ENCODE measurements at places on chromosomes 12 and 14.

DNA sequence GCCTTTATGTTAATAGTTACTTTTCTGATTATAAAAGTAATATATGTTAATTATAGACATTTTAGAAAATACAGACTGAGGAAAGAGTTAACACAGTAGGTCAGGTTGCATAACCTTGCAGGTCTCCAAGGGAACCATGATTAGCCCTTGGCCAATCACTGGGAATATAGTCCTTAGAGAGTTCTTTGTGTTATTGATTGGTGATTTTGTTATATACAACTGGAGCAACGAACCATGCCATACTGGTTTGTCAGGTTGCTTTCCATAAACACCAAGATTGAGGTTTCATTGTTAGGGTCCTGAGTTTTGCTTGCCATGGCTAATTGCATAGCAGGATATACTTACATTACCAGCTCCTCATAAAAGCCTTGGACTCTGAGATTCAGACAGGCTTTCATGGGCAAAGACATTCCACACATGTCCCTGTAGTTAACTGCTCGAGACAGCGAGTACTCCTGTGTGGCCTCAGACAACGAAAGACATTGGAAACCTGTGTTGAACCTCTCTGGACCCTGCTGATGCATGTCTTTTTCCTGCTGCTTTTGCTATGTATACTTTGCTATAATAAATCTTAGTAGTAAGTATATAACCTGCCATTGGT, 33.7 kb downstream of the MAPK1IP1L start:
- DNase-seq, result no peak

GRCh38 chr12:946631-947030, 2.9 kb downstream of the RAD52 start:
- DNase-seq, result no peak

DNA sequence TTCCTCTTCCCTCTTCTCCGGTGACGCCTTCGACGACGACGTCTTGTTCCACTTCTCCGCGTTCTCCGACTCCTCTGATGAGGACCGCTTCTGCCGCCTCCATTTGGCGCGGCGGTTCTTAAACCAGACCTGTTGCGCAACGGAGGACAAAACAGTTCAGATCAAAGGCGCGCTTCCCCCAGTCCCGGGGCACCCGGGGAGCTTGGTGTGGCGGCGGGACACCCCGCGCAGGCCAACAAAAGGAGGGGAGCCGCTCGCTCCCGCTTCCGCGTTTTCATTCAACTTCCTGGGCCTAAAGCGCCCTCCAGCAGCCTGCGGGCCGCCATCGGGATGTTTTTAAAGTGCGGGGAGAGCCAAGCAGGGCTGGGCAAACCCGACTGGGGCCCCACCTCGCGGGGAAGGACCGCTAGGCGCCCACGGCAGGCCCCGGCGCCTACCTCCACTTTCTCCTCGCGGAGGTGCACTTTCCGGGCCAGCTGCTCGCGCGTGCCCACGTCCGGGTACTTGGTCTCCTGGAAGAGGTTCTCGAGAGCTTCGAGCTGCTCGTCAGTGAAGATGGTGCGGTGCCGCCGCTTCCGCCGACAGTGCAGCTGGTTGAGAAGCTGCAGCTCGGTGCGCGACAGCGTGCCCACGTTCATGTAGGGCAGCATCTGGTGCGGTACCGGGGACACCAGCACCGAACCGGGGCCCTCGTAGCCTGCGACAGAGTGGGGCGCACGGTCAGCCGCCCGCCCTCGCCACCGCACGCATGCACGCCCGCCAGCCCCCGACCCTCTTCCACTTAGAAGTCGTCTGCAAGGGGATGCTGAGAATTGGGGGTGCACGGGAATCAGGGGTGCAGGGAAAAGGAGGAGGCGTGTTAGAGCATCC, 1.2 kb downstream of the GSC start:
- peak; percentile 7 for DNase-seq

- DNase-seq, result no peak
Measured at GRCh38 chr12:109612975-109613502, 39.4 kb downstream of the MVK start.

GRCh38 chr12:104722601-104723534, 235.2 kb downstream of the SLC41A2 start:
- DNase-seq, result no peak

DNA sequence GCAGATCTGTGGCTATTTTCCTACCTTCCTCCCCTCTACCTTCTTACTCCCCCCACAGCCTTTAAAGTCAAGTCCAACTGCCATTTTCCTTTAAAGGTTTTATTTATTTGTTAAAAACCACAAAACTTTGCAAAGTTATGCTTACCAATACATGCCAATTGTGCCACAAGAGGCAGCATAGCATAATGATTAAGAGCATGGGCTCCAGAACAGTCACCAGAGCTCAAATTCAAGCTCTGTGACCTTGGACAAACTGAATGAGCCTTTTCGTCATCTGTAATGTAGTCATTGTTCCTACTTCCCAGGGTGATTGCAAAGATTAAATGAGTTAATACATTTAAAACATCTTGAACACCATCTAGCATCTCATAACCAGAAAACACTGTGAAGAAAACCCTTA, 13.0 kb upstream of the FMNL3 start:
- DNase-seq, result no peak

DNA sequence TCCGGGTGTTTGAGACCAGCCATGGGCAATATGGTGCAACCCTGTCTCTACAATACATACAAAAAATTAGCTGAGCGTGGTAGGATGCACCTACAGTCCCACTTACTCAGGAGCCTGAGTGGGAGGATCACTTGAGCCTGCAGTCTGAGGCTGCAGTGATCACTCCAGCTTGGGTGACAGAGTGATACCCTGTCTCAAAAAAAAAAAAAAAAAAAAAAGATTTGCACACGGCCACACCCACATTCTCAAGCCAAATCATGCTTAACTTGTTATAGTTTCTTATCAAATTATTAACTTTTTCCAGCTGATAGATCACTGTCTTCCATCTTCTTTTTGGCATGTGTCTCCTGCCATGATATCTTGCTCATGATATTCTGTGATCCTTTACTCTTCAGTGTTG, 6.8 kb downstream of the DRAM1 start:
- DNase-seq, result no peak

DNA sequence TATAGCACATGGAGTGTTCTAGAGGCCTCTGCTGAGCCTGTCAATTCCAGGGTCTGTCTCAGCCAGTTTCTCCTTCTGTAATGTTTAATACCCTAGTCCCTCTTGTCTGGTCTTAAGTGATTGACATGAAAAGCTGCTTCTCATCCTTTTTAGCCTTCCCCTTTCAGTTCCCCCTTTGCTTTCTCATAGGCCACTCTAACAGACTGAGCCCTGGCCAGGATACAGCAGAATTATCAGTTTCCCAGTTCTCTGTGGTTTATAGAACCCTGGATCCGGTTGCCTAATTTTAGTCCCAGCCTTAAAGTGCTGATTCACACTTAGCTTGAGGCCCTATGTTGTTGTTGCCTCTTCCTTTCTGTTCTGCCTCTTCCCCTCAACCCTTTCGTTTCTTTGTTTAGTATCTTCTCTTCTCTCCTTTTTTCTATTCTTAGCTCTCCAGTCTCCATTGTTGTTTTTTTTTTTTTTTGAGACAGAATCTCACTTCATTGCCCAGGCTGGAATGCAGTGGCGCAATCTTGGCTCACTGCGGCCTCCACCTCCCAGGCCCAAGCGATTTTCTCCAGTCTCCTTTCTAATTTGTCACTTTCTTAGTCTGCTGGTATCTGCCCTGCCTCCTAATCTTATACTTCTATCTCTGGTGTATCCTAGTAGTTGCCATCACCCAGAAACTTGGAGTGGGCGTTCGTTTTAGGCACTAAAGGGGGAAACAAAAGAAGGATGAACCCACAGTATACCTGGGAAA, 2.9 kb upstream of the BIN2 start:
- DNase-seq, result peak; percentile 37

- no peak for DNase-seq
Measured at GRCh38 chr12:119079530-119079929, 98.2 kb downstream of the SRRM4 start.

DNA sequence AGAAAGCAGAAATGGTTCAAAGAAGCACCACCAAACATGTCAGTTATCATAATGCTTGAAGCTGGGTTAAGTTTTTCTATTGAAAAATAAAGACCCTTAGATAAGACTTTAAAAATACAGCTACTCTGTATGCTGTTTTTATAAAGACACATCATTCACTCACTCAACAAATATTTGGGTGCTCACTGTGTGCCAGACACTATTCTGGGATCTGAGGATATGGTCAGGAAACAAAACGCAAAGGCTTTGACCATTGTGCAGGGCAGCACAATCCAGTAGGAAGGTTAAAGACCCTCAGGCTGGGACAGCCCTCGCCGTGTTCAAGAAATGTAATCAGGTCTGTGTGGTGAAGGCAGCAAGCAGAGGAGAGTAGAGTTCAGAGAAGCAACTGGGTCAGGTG, 38.0 kb upstream of the DPY19L2 start:
- no peak for DNase-seq

DNA sequence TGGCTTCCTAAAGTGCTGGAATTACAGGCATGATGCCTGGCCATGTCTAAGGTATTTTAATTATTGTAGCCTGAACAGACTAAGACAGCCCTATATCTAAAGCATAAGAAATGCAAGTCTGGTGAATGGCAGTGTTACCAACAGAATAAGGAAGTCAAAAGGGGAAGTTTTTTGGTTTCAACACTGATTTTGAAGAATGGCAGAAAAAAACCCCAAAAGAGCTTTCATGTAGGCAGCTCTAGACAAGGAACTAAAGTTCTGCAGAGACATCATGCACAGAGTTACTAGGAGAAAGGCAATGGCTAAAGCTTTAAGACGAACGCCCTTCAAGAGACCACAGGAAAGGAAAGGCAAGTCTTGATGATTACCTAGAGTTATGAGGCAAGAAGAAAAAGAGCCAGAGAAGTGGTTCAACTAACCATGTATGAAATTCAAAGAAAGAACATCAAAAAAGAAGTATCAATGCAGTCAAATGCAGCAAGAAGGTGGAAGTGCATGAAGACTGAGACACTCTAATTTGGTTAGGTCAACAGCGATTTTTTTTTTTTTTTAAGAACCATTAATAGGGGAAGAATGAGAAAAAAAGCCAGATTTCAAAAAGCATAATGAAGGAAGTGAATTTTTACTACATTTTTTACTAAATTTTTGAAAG, 50.8 kb downstream of the RPS6KA5 start:
- peak; percentile 17 for DNase-seq

- no peak for DNase-seq
Measured at GRCh38 chr12:113420996-113421595, 1.1 kb upstream of the SDSL start.

Data from CD4-positive, alpha-beta T cell treated with Interleukin-1 beta for 1 hour (primary cell).